ENCODE measurements at places on chromosomes 11 and 22.
A peak's percentile ranks its signal among the peaks of the same experiment; 100 is the strongest.

DNA sequence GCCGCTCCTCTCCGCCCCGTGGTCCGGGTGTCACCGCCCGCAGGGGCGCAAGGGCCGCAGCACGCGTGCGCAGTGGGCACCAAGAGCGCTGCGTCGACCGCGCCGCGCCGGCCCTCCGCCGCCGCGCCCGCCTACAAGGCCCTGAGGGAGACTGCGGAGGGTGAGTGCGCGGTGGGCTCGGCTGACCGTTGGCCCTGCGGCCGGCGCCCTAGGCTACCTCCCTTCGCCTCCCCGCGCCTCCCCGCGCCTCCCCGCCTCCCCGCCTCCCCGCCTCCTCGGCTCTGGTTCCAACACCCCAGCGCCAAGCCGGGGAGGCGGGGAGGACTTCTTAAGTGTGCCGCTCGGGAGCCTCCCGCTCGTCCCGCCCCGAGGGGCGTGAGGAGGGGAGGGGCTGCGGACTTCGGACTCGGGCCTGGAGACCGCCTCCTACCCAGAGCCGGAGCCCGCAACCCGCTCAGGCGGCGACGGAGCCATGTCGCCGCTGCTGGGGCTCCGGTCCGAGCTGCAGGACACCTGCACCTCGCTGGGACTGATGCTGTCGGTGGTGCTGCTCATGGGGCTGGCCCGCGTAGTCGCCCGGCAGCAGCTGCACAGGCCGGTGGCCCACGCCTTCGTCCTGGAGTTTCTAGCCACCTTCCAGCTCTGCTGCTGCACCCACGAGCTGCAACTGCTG is at the start of gene AQP11:
Gene AQP11 (plus strand): TSS at position 433 of the 673 bp plus-strand sequence. CDS start 40 bp downstream, at position 473.
- DNase-seq = peak; percentile 22

- no peak for DNase-seq
Observed at GRCh38 chr11:116233561-116233960, 539.2 kb downstream of the BUD13 start.

GRCh38 chr11:16791191-16791961 is 52.9 kb downstream of the C11orf58 start:
- peak; percentile 81 for DNase-seq

- DNase-seq = no peak
Observed at GRCh38 chr11:83024270-83024854, 47.3 kb downstream of the RAB30 start.

DNA sequence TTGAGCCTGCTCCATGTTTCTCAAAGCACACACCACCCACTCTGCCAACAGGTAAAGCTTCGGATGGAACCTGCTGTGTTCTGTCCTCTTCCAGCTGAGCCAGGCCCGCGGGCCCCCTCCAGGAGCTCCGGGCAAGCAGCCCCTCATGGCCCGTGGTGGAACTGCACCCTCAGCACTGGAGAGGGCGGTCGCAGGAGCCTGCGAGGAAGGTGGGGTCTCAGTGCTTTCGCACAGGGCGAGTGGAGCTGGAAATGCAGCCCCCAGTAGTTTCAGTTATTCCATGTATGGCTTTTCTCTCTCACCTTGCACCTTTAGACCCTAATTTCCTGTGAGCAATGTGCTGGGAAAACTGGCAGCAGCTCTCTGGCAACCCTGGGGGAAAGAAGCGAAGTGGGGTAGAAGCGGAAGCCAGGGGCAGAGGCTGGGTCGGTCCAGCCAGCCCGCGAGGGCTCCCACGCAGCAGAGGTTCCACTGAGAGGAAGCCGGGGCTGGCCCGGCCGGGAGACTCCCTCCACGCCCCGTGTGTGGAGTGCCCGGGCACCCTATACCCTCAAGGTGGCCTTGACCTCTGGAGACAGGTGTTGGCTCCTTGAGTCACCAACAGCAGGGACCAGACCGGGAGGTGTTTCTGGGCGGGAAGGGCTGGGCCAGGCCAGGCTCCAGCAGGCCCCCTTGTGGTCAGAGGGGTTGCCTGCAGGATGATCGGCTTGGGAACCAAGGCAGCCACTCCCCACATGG is 119.9 kb upstream of the TMEM45B start:
- DNase-seq = no peak

DNA sequence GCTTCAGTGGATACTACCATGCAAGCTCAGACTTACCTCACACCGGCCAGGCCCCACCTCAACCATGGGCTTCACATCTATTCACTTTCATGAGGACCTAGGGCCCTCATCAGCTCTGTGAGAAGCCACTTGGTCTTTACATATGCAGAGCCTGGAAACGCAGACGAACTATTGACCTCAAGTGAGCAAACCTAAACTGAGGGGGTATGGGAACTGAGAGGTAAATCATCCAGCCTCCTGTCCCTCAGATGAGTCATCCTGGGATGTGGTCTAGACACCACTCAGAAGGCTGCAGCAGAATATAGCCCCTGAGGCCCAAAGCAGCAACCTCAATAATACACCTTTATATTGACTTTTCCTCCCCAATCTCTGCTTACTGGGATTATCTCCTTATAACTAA is 578.0 kb downstream of the INSC start:
- DNase-seq = no peak

GRCh38 chr11:39589391-39589790 is 1870.1 kb downstream of the LRRC4C start:
- DNase-seq = no peak

GRCh38 chr11:35282221-35282882 is 137.0 kb downstream of the SLC1A2 start:
- DNase-seq = no peak

DNA sequence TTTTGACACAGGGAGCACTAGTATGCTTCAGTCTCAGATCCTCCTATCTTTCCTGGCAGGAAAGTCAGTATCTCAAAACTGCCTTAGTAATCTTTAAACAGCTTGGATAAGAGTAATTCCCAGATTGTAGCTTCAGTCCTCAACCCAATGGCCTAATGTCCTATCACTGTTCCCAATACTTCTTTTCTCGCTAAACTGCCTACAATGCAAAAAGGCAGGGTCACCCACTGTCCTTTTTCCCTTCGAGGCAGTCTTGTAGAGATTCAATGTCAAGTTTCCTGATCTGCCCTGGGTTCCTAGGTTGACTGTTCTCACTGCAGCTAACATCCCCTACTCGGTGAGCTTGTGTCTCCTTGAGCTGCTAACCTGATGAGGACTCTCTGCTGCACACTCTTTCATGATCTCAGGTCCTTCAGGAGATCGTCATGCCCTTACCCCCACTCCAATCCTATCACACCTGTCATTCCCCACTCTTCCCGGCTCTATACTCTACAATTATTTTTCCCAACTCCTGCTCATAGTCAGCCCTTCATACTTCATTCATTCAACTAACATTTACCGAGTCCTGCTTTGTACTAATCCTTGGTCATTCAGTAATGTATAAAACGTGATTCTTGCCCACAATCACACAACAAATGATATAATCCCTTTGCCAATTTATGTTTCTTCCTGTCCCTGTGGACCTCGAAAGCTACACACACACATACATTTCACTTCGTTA is 904 bp downstream of the C2CD3 start:
- DNase-seq = no peak

DNA sequence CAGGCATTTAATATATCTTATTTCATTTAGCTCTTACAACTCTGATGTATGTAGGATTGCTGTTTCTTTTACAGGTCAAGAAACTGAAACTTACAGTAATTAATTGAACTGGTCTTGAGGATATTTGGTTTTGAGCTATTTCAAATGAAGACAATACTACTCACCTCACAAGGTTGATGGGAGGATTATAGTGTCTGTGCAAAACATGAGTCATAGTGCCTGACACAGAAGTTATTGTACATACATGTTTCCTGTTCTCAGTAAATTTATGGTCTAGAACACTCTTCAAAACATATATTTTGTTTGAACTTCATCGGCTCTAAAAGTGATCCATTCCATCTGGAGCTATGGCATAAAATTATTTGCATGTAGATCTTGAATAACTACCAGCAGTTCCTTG is 61.9 kb downstream of the CECR2 start:
- no peak for DNase-seq

DNA sequence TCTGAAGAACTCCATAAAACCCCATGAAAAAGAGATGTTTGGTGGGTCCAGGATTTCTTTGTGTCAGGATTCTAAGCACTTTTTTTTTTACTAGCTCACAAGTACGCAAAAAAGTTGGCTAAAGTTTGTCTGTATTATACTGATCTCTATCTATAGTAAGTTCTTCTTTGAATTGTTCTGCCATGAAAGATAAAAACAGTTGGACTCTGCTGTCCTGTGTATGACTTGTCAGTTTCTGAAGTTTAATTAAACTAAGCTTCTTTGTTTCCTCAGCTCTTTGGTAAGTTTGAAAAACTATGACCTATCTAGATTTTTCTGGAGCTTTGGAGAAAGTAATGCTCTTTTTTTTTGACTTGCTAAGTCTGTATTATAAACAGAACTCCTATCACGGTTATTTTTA is 812.2 kb upstream of the LUZP2 start:
- DNase-seq = no peak

- no peak for DNase-seq
Observed at GRCh38 chr11:125062931-125063428, at the start of gene SLC37A2. Gene SLC37A2, plus strand, starts transcription at chr11:125063305. Its CDS starts 63 bp downstream, at chr11:125063368.

- DNase-seq = peak; percentile 66
Observed at GRCh38 chr11:108559340-108559739, 34.2 kb downstream of the EXPH5 start.

- no peak for DNase-seq
Observed at GRCh38 chr22:20652582-20652981, 121.3 kb upstream of the SERPIND1 start.

- no peak for DNase-seq
Observed at GRCh38 chr22:20431511-20432192, 6.0 kb downstream of the SCARF2 start.

GRCh38 chr22:41687901-41688364 is 734 bp downstream of the SNU13 start:
- DNase-seq = no peak

DNA sequence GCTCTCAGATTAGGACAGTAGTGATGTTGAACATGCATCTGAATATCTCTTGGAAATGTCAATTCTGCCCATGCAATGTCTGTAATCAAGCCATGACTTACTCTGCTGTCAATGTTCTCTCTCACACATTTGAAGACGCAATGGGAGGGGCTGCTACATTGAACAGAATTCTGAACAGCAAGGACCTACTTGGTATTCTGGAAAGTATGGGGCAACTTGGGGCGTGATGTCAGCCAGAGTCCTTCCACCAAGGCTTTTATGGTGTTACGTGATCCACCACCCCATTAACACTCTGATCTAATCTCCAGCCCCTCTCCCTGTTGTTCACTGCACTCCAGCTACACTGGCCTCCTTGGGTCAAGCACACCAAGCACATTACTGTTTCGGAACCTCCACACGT is 7.1 kb upstream of the CD59 start:
- DNase-seq = no peak

DNA sequence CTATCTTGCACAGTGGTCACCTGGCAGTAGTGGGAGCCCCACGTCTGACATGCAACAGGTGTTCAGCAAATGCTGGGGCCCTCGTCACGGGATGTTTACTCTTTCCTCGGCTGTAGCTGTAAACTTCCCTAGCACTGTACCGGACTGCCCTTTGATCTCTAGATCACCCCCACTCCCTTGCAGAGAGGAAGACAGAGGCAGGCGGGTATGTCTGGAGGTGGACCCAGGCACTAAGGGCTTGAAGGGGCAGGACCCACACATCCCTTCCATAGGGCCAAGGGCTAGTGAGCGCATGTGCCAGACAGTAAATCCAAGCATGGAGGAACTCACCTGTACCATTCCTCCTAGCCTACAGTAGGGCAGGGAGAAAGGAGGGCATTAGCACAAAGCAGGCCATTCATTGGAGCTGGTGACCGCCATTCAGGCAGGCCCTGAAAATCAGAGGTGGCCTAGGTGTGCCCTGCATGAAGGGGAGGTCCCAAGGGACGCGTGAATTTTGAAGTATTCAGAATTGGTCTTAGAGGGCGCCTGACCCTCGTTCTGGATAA is 1.9 kb upstream of the SMTN start:
- no peak for DNase-seq

DNA sequence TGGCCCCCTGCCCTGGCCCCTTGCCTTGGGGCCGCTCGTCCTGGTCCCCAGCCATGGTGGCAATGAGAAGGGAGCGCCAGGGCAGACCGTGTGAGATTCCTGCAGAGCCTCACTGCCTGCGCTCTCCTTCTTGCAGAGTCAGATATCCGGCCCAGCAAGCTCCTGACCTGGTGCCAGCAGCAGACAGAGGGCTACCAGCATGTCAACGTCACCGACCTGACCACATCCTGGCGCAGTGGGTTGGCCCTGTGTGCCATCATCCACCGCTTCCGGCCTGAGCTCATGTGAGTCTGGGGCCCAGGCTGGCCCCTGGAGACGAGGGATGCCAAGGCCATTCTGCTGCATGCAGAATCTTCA is 114.1 kb downstream of the MICAL2 start:
- no peak for DNase-seq

DNA sequence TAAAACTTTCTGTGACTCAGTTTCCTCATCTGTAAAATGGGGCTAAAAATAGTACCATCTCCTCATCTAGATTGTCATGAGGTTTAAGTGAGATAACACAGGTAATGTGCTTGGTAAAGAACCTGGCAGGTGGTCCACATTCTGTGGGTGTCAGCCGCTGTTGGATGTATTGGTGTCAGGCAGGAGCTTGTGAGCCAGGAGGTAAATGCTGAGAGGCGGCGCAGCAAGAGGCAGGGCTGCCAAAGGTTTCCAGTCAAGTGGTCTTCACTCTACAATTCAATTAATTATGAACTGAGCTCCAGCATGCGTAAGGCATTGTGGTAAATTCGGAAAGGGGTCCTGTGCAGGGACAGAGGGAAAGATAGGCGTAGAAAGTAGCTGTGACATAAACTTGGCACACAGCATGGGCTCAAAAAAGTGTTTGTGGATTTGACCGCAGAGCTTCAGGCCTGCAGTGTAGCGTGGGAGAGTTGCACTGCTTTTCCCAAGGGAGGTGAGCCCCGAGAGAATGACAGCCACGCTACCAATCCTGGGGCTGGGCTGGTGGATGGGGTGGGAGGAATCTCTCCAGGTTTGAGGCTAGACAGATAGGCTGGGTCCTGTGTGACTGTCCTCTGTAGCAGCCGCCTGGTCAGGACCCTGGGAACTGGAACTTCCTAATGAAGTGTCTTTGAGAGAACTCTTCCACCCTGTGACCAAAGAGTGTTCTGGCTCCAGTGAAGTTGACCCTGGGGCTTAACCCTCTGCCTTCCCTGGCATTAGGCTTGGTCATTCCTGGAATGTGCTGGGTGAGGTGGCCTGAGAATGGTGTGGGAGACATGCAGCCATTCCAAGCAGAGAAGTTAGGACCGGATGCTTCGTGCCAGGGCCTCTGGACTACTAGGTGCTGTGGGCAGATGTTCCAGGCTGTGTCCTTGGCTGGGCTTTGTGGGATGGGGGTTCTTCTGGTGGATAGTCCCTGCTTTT is 122.4 kb downstream of the FEZ1 start:
- DNase-seq = no peak

GRCh38 chr11:98300719-98301118 is 720.0 kb upstream of the CNTN5 start:
- DNase-seq = no peak

GRCh38 chr22:38766076-38766777 is 10.4 kb upstream of the SUN2 start:
- DNase-seq = peak; percentile 59

GRCh38 chr11:7538031-7538430 is 24.2 kb downstream of the PPFIBP2 start:
- no peak for DNase-seq

- no peak for DNase-seq
Observed at GRCh38 chr11:72329526-72329925, 85.5 kb upstream of the PHOX2A start.

All from HFF-Myc (cell line).